ENCODE measurements at places on chromosomes 5 and 9. TPM values are rescaled to one million over a fixed set of nuclear protein-coding genes. Genes with fewer than 3 reads are reported as not detected.

GRCh38 chr9:121269642-121270254, 1.8 kb downstream of the GSN start:
- no peak for DNase-seq

GRCh38 chr5:57324181-57324580, 150.3 kb downstream of the GPBP1 start:
- DNase-seq = no peak

- no peak for DNase-seq
These were observed 248.6 kb upstream of the NREP start for GRCh38 chr5:112005623-112005930.

- no peak for DNase-seq
These were observed 392.0 kb downstream of the TMEM161B start for GRCh38 chr5:87876616-87877015.

DNA sequence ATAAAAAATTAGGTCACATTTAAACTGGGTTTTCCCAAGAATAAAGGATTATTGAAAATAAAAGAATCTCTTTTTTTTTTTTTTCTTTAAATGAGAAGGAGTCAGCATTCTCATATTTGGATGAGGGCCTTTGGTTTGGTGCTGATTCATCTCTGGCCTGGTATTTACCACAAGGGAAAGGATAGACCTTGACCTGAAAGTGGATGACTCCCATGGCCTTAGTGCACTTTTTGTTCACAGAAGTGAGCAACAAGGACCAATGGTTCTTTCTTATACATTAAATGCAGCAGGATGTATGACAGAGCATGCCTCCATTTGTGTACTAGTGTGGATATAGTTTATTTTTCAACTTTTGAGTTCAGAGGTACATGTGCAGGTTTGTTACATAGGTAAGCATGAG, 6.9 kb downstream of the YTHDC2 start:
- DNase-seq = no peak

GRCh38 chr9:38211002-38211401, 142.0 kb upstream of the SHB start:
- DNase-seq = no peak

DNA sequence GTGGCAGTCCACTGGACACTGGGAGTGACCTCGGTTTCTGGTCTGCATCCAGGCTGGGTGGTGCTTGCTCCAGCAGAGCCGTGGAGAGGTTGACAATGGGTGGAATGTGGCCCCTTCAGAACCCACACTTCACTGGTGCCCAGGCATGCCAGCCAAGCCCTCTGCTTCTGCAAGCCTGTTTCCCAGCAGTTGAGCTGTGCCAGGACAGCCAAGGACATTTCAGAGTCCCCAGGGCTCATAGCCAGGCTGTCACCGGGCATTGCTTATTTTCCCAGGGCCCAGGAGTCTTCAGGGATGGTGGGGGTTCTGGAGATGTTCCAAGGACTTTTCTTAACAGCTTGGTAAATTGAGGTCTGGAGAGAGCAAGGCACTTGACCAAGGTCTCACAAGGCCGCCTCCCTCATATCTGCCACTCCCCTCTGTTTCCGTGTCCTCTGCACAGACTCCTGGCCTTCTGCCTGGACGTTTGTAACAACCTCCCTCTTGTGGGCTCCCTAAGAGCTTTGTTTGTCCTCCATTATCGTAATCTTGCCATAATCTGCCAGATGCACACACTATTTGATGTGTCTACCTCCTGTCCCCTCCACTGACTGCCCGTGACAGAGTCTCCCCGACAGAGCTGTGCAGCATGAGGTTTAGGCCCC, 3.8 kb upstream of the NDST1 start:
- no peak for DNase-seq

DNA sequence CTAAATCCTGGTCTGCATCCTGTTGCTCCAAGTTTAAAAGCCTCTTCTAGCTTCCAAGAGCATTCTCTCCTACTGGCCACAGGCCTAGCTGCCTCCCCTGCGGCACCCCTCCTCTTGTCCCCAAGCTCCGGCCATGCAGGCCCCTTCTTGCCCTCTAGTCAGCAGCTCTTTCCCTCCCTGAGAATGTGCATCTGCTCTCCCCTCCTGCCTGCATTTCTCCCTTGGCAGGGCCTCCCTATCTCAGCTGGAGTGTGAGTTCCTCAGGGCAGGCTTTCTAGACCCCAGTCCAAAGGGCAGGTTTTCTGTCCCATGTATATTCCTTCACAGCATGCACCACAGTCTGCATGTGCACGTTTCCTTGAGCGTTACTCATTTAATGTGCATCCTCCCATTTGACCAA, 24.6 kb upstream of the BARX1 start:
- no peak for DNase-seq

DNA sequence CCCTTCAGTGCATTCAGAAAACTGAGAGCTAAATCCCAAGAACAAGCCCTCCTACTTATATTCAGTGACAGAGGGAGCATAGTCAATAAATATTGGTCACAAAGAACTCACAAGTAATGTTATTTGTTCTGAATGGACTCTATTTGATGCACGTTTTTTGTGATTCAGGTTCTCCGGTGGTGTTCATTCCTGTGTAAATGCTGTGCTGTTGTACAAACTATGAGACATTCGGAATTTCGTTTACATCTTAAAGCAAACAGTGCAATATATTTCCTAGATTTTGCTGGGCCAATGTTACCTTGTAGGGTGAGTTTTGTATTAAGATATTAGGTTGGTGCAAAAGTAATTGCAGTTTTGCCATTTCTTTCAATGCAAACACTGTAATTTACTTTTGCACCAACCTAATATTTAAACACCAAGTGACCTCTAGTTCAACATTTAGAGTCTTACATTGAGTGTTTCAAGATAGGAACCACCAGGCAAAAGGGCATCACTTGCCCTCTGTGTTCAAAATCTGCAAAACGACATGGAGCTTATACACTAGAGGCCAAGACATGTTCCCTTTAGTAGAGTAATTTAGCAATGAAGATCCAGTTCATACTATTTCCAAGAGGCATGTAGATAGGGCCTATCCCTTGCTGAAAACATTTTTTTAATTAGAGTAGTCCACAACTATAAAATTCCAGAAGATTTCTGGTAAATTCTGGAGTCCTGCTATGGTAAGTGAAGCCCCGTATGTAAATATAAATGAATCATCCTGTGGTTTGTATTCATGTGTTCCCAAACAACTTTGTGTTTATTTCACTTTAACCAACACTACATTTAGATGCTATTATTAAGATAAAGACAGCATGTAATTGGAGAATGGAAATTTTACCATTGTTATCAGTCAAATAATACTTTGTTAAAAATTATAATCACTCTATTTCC, 444.0 kb upstream of the PTGER4 start:
- DNase-seq = no peak

DNA sequence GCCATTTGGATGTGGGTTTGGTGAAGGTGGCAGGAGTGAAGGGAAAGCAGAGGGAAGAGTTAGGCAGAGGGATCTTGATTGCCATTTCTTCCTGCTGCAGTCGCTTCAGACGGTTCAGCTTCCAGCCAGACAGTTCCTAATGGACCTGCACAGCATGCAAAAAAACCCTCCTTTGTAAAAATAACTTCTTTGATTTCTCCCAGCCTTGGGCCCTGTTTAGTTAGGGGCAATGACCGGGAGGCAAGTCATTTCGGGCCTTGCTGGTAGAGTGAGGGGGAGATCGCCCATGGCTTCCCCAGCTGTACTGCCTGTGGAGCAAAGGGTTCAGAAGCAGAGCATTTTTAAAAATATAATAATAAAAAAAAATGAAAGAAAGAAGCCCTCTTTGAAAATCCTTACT, 67.2 kb upstream of the TLE1 start:
- no peak for DNase-seq

DNA sequence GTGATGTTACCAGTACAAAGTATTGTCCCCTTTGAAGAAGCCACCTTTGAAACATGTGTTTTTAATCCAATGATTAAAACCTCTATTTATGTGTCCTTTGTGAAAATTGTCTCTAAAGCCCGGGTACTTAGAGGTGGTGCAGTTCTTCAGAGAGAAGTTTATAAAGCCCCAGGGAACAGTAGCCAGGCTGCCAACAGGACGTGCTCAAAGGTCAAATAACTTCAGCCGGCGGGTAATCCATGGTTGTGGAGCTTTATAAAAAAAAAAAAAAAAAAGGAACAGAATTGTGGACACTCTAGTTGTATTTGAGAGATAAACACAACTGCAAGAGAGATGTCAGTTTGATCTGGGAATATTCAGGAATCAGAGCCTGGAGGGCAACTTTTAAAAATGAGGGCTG, 57.9 kb upstream of the CTNND2 start:
- no peak for DNase-seq

DNA sequence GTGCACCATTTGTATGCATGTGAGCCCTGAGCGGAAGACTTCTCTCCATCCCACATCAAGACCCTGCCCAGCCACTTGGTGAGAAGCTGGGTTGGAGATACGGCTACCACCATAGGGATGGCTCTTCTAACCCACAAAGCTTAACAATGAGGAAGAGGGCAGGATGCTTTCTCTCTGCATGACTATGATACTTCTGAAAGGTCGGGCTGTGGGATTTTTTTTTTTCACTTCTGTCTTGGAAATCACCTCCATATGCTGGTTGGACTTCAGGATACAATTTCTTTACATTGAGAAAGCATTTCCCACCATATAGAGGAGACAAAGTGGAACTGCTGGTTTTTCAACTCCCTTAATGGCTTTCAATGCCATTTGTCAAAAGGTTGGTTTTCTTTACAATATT, 30.5 kb downstream of the ZNF366 start:
- no peak for DNase-seq

- no peak for DNase-seq
These were observed 425.5 kb upstream of the DAB2 start for GRCh38 chr5:39850291-39850690.

PIP5K1B gene
- total RNA-seq = not detected

FOXD4L5 gene
- not detected for total RNA-seq

ABCA1 gene
- 8.2 TPM for total RNA-seq

PRR16 gene
- total RNA-seq = 0.49 TPM

CAMK2A gene
- total RNA-seq = 0.31 TPM

PCDHGB1 gene
- total RNA-seq = not detected

CNTNAP3B gene
- 6.5 TPM for total RNA-seq

IER5L gene
- 121 TPM for total RNA-seq

TRIM7 gene
- 3.9 TPM for total RNA-seq

EXOC3 gene
- 16.7 TPM for total RNA-seq

MAMDC2 gene
- 1.2 TPM for total RNA-seq

OLFM1 gene
- total RNA-seq = 5.9 TPM
